CD4-positive, alpha-beta T cell treated with Interferon gamma for 1 hour (primary cell): ENCODE measurements at places on chromosomes 13 and 19.

DNA sequence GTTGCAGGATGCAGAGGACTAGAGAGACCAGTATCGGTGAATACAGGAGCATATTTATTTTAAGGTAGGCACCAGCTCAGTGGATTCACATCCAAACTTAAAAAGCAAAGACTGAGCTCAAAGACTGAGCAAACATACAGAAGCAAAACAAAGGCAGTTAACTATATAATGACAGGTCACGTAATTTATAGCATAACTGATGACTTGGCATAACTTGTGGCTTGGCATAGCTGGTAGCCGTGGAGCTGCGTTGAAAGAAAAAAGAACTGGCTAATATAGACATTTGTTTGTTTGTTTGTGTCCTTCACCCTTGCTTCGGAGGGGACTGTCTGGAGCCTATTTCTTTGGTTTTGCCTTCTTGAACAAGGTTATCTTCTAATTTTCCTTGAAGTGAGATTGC, 33.7 kb downstream of the ZNF493 start:
- DNase-seq: no peak

DNA sequence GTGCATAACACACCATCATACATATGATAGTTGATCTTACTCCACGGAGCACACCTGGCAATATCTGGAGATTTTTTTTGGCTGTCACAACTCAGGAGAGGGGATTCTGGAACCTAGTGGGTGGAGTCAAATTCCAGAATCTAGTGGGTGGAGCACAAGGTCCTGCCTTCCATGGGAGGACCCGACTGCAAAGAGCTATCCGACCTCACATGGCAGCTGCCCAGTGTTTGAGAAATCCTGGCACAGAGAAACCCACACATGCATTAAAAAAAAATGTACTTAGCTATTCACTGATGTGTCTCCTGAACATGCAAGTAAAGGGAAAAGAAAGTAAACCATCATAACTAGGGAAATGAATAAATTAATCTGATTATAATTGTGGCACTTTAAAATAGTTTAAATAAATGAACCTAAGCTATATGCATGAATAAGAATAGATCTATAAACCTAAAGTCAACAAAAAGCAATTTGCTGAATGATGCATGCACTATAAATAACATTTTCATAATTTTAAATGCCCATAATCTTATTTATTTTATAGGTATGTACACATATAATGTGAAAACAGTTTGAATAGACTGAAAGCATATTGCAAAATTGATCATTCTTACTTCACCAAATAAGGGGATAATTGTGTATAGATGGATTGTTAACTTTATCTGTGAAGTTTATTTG, 300.3 kb downstream of the MYO16 start:
- DNase-seq: no peak

GRCh38 chr13:40438999-40439797, 227.2 kb downstream of the FOXO1 start:
- DNase-seq: no peak

- peak; percentile 8 for DNase-seq
These were observed 21.7 kb upstream of the LAMP1 start for GRCh38 chr13:113275387-113275786.

- no peak for DNase-seq
These were observed 7.3 kb downstream of the ADGRL1 start for GRCh38 chr19:14198384-14199376.

DNA sequence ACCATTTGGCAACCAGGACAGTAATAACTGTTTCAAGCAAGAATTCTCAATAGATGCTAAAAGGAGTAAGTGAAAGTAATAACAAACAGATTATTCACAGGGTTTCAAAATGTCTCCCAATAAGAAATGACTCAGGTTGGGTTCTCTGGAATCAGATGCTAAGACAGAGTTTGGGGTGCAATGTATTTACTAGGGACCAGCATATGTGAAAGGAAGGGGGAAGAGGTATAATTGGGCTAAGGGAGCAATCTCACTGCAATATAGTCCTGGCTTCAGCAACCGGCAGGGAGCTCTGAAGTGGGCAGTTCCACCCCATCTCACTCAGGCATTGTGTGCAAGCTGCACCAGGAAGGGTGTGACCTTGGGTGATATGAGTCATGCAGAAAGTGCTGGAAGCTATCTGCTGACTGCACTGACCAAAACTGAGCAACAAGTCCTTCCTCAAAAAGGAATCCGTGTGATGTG, 23.4 kb downstream of the ZDHHC20 start:
- DNase-seq: peak; percentile 74

DNA sequence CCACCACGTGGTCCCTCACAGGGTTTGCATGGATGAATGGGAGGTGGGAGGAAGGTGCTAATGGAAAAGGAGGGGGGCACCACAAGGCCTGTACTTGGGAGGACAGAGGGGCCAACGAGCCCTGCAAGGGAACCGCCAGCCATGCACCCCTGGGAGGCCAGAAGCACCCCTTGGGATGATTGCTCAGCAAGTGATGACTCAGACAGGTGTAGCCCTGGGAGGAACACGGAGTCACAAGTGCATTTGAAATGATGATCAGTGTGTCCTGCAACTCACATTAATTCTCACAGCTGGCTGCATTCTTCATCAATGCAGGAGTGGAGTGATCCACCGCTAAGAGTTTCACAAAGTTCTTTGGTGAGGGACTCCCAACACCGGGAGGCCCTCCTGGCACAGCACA, 82.8 kb upstream of the ZNF254 start:
- DNase-seq: no peak

DNA sequence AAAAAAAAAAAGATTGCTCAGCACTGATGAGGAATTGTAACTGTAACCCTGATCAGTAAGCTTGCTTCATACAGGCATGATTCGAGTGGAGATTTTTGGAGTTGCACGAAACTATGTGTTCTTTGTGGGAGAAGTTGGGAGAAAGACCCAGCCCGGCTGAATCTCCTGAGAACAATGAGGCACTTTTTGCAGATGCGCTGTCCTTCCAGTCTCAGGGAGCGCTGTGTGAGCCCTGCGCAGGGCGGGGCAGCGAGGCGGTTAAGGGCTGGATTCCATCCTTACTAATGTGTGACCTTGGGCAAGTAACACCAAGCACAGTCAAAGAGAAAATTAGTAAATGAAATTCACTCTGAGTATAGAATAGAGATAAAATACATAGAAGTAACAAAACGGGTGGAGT, 76.9 kb downstream of the SIPA1L3 start:
- no peak for DNase-seq

DNA sequence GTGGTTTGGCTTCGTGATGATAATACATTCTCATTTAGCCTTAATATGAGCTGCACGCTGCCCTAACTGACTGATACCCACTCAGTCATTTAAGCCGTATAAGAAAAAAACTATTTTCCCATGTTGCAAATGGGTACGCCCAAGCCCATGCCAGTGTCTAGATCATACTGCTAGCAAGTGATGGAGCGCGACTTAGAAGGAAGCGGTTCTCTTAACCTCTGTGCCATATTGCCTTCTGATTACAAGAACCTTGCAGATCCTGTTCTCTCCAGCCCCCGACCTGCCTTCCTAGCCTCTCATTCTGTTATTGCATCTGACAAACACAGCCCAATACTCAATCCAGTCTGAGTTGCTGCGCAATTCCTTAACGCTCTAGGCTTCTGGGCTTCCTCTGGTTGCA, 603 bp downstream of the GPALPP1 start:
- DNase-seq: no peak

GRCh38 chr13:99617474-99618255, 116.4 kb downstream of the TM9SF2 start:
- peak; percentile 5 for DNase-seq

- no peak for DNase-seq
These were observed 17.1 kb downstream of the COL4A2 start for GRCh38 chr13:110324026-110324749.

- no peak for DNase-seq
These were observed 1667.9 kb downstream of the SLITRK1 start for GRCh38 chr13:82214341-82214740.

DNA sequence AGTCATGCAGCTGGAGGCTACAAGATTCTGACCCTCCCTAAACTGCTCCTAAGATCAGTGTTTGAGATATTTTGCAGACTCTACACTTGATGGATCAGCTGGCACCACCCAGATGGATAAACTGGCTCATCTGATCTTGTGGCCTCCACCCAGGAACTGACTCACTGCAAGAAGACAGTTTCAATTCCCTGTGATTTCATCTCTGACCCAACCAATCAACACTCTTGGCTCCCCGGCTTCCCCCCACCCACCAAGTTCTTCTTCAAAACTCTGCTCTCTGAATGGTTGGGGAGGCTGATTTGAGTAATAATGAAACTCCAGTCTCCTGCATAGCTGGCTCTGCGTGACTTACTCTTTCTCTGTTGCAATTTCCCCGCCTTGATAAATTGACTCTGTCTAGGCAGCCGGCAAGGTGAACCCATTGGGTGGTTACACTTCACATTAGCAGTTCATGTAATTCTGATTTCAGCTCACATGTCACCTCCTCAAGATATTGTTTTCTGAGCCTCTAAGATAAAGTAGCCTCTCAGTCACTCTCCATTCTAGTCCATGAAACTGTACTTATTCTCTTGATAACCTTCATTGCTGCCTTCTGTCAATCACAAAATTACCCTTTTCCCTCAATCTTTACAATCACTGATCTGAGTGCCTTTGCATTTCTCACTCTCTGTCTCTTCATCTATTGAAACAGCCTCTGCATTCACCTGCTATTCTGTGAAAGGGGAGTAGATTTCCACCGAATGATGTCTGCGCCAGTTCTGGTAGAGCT, 9.9 kb upstream of the FPR3 start:
- DNase-seq: peak; percentile 80

DNA sequence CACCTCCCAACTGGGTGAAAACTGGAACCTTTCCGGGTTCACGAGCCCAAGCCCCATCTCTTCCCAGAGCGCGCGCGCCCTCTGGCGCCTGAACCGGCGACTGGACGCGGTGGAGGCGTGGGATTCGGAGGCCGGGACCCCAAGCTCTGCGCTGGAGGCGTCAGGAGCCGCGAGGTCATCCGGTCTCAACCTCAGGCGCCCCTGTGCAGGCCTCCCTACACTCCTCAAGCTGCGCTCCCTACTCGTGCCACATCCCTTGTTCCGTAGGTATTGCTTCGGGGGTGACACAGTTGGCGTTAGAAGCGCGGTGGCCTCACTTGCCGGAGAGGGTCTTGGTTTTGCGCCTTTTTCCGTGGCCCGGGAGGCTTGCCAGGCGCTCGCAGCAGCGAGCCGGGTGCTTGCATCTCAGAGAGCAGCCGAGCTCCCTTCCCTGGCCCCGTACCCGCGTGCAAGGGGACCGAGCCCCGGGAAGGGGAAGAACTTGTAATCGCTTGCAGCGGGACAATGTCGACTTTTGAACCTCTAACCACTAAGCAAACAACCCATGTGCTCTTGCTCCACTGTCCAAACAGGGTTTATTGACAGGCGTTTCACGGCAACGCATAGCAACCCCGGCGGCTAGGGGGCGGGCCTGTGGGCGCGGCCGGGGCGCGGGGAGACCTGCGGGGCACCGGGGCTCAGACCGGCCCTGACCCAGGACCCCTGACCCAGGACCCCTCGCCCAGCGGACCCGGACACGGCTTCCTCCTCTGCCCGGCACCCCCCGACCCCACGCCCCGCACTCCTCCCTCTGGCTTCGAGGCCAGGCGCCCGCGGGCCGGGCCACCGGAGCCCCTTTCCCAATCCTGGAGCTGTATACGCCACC, 8.5 kb downstream of the CDX2 start:
- no peak for DNase-seq

DNA sequence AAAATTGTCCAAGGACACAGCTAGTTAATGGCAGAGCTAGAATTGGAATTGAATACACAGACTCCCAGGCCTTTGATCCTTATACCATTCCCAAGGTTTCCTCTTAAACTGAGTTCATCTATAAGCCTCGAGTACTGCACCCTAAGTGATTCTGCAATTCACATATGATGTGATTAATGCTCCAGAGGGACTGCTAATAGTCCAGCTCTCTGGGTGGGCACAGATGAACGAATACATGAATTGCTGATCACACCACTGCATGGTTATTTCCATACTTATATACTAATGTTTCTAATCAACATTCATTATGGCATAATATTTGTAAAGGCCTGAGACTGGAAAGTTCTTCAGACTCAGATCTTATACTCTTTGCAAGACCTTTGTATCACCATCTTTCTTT, 101.8 kb downstream of the NUFIP1 start:
- DNase-seq: no peak

DNA sequence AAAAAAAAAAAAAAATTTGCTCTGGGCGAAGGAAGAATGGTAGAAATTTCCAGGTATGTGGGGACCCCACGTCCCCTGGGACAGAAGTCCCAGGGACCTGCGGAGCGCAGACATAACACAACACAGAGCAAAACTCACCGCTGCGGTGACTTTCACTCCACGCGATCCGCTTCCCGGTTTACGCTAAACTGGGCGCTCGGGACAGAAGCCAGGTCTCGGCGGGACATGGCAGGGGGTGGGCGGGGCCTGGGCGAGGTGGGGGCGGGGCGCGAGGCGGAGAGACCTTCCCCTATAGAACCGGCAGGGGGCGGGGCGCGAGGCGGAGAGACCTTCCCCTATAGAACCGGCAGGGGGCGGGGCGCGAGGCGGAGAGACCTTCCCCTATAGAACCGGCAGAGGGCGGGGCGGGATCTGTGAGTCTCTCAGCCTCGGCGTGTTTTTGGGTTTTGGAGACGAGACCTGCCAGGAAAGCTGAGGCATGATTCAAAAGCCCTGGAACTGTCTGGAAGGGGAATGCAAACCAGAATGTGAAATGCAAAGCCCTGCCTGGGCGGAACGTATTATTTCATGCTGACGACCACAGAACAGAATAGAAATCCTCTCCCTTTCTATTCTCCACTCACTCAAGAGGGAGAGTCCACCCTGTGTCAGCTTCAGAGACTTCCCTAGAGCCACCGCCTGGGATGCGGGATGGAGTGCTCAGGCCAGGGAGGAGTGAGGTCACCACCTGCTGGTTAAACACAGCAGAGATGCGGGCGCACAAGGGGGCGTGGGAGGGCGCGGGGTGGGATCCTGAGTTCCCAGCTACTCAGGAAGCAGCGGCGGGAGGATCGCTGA, 20.2 kb upstream of the ERVV-1 start:
- DNase-seq: peak; percentile 83
